NCI-H226 (cell line): ENCODE measurements at places on chromosomes 3 and 15.
A peak's percentile ranks its signal among the peaks of the same experiment; 100 is the strongest.

- no peak for DNase-seq
Measured at GRCh38 chr15:26365077-26365476, 407.8 kb downstream of the GABRB3 start.

DNA sequence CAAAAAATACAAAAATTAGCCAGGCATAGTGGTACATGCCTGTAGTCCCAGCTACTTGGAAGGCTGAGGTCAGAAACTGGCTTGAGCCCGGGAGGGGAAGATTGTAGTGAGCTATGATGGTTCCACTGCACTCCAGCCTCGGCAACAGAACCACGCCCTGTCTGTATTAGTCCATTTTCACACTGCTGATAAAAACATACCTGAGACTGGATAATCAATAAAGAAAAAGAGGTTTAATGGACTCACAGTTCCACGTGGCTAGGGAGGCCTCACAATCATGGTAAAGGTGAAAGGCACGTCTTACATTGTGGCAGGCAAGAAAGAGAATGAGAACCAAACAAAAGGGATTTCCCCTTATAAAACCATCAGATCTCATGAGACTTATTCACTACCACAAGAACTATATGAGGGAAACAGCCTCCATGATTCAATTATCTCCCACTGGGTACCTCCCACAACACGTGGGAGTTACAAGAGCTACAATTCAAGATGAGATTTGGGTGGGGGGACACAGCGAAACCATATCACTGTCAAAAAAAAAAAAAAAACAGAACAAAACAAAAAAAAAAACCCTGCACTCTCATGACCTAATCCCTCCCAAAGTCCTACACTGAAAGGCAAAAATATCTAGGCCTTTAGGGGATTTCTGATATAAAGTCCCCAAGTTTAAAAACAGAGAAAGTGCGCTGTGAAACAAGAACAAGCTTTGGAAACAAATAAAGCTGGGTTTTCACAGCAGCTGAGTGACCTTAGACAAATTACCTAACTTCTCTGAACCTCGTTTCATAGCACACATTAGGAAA lies 224.7 kb downstream of the IGSF11 start:
- no peak for DNase-seq

GRCh38 chr3:7779331-7779730 lies 722.3 kb upstream of the LMCD1 start:
- DNase-seq, result no peak

DNA sequence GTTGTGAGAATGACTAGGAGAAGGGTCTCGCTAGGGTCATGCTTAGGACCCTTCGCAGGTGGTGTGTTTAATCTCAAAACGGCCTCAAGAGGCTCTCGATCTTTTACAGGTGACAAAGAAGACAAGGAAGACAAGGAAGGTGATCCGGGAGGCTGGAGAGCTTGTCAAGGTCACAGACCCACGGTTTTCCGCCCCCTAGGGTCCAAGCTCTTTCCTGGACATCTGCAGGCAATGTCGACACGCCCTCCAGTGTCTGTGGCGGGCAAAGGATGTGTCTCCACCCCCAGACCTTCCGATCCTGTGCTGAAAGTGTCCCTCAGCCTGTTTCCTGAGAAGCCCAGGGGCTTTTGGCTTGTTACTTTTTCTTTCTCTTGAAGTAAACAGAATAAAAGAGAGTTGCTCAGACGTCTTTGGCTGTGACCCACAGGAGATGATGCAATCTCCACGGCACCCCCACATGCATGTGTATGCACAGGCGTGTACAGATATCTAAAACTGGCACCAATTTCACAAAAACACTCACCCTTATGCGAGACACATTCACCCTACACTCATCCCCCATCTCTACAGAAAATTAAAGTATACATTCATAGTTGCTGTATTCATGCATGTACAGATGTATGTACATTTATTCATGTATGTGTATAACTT lies 108.8 kb downstream of the KLF13 start:
- peak; percentile 4 for DNase-seq

- DNase-seq, result no peak
Measured at GRCh38 chr3:136804141-136804540, 14.8 kb upstream of the SLC35G2 start.

DNA sequence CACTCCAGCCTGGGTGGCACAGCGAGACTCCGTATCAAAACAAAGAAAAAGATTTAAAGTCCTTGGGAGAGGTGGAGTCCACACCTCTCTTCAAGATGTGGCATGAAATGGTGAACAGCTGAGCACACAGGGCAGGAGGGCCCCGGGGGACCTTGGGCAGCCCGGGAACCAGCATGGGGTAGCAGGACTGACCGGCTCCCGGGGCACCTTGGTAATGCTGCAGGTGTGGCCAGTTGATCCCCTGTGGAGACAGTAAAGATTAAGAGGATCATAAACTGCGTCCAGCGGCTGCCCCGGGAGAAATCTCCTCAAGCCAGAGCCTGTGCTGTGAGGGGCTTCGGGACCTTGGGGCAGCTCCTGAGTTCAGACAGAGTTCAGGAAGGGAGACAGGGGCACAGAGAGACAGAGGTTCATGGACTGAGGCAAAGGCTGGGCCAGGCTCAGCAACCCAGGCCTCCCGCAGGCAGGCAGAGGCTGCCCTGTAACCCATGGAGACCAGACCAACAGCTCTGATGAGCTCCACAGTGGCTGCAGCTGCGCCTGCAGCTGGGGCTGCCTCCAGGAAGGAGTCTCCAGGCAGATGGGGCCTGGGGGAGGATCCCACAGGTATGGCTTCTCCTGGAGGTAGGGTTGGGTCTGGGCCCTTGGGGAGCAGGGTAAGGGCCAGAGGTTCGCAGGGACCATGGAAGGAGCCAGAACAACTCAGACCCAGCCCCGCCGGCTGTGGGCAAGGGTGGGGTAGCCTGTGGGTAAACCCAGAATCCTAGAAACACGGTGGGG lies at the start of gene NR2E3:
NR2E3 (plus strand) TSS at position 299 of the 780 bp plus-strand sequence; CDS start at position 489, 190 bp downstream.
- no peak for DNase-seq

GRCh38 chr15:22780267-22780666 lies 6.2 kb upstream of the NIPA1 start:
- DNase-seq, result peak; percentile 4

DNA sequence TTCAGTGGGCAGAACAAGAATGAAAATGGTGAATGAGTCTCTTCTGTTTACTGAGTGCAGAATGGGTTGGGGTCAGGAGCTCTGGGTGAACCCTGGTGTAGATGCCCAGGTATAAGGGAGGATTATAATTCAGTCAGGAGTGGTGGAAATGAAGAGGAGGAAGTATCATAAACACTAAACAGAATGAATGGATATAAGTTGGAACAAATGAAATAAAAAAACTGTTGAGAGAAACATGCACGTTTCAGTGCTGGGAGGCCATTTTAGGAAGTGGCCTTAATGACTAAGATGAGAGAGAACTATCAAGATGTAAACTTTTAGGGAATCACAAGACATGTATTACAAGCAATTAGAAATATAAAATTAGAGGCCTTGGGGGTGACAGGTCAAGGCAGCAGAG lies 32.8 kb upstream of the LEKR1 start:
- no peak for DNase-seq

- no peak for DNase-seq
Measured at GRCh38 chr15:101276501-101277037, 716 bp downstream of the SELENOS start.

- DNase-seq, result no peak
Measured at GRCh38 chr15:41633609-41634008, 26.6 kb upstream of the MGA start.

DNA sequence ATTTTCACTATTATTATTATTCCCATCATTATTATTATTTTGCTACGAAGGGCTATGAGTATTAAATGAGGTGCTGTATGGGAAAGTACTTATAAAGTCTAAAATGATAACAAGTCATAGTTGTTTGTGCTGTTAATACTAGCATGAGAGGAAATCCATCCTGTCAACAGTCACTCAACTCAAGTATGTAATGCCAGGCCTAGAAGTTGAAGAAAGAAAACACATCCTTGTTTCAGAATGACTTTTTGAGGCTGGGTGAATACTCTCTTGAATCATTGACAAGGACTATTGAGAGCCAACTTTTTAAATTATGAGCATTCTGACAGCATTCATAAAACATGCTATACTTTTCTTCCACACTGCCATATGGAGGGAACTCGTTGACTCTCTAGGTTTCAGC lies 60.9 kb upstream of the ATP13A5 start:
- DNase-seq, result no peak

DNA sequence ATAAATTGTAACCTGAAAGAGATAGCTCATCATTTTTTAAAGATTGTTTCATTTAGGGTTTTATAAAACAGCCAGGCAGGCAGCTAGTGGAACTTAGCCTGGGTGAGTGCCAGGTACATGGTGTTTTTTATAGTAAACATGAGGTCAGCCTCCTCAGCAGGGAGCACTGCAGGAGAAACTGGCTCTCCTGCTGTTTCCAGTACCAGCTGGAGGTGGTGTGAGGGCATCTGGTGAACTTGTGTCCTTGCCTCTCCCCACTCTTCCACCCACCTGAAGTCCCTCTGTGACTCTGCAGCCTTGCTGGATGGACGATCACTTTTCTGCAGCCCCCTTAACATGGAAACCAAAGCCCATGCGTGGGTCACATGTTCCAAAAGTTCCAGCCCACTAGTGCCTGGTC lies 128.4 kb downstream of the FAM174B start:
- no peak for DNase-seq
